ENCODE measurements at places on chromosomes 4 and X.
A peak's percentile ranks its signal among the peaks of the same experiment; 100 is the strongest.

DNA sequence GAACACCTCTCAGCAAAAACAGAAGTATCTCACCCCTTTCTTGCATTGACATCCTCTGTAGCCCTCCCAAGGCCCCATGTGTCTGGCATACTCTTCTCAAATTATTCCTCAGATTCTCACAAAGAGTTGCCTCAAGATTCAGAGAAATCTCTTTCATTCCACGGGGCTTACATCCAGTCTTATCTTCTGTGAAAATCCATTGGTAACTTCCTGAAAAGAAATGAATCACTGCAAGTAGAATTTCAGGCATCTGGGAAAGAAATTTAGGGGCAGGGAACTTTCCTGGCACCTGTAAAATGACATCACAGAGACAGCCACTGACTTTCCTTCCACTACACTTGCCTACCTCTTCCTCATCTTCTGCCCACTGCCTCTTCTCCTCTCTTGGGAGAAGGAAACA is 182.5 kb upstream of the ARHGEF9 start:
- no peak for DNase-seq

DNA sequence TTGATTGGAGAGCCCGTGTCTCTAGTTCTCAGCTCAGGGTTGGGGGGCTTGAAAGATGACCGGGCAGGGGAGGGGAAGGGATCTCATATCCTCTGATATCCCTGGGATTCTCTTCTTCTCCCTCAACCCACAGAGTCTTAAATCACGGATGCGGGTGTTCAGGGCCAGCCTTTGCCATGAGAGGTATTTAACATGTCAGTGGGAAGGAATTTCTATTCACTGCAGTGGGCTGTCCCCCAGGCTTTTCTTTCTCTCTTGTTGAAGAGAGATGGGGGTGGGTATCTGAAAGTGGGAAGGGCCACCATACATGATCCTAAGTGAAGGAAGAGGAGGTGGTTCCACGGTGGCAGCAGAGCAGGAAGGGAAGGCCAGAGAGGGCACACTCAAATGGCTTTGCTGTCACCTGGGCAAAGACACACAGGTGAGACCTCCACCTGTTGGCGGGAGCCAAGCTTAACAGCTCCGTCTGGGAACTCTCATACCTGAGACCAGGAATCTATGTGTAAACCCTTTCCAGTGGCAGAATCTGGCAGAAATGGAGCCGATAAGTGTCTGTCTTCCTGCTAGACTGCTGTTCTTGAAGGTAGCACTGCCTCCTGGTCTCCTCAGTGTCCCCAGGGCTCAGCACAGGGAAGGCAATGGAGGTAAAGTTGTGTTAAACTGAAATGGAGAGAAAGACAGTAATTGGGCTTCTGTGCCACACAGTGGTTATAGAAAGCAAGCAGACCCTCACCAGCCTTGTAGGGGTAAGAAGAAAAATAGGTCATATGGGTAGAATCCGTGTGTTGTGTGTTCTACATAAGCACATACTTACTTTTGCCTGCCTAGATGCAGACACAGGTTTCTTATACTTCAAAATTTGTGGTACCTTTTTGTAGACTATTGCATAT is 49.4 kb downstream of the RHOH start:
- DNase-seq, result no peak

DNA sequence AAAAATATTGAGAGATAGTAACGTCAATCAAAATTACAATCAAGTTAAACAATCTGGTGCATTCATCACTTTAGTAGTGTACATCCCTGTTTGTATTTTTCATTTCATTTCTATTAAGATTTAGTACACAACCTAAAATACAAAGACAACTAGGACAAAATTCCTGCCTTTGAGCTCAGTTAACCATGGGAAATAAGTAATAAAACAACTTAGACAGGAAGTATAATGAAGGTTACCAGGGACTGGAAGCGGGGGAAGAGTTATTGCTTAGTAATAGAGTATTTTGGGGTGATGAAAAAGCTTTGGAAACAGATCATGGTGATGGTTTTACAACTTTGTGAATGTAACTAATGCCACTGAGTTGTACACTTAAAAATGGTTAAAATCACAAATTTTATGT is 25.6 kb upstream of the ATXN3L start:
- DNase-seq, result no peak

- no peak for DNase-seq
Observed at GRCh38 chr4:140326395-140326993, 47.0 kb upstream of the SCOC start.

- peak; percentile 74 for DNase-seq
Observed at GRCh38 chr4:99180382-99181070, 36.4 kb upstream of the ADH4 start.

DNA sequence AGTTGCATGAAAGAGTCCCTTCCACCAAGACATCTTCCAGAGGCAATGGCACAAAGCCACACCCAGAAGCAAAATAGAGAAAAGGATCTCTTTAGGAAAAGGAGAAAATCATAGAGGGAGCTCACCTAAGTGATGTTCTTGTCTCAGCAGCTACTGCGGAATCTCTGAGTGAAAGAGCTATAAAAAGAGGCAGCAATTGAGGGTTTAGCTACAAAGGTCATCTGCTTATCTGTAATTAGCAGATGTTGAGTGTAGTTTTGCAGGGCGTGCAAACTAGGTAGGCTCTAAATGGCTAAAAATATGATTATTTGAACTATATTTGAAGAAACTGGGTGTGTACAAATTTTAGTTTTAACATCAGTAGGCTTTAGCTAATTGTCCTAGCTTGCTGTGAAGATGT is 276.0 kb downstream of the HS3ST1 start:
- no peak for DNase-seq

- DNase-seq, result no peak
Observed at GRCh38 chr4:158861766-158862165, 92.9 kb downstream of the FNIP2 start.

DNA sequence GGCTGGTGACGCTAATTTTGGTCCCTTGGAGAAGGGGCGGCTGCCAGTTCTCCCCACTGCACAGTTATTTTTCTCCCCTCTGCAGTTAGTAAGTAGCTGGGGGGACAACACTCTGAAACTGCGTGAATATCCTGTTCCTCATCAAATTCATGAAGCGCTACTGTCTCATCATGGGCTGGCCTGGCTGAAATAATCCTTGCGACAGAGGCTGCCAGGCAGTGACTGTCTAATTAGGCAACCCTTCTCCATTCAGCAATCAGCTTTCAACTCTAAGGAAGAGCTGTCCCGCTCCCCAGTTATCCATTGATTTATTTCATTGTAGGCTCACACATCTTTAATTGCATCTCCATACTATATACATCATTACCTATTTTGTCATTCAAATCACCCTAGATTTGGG is 8.2 kb downstream of the SH3TC1 start:
- no peak for DNase-seq

GRCh38 chr4:113497154-113497884 is 264.2 kb downstream of the CAMK2D start:
- no peak for DNase-seq

GRCh38 chr4:119825696-119826095 is 197.1 kb upstream of the PDE5A start:
- DNase-seq, result no peak

Measured in foreskin keratinocyte (primary cell).